ENCODE measurements at places on chromosomes 2 and 18.

DNA sequence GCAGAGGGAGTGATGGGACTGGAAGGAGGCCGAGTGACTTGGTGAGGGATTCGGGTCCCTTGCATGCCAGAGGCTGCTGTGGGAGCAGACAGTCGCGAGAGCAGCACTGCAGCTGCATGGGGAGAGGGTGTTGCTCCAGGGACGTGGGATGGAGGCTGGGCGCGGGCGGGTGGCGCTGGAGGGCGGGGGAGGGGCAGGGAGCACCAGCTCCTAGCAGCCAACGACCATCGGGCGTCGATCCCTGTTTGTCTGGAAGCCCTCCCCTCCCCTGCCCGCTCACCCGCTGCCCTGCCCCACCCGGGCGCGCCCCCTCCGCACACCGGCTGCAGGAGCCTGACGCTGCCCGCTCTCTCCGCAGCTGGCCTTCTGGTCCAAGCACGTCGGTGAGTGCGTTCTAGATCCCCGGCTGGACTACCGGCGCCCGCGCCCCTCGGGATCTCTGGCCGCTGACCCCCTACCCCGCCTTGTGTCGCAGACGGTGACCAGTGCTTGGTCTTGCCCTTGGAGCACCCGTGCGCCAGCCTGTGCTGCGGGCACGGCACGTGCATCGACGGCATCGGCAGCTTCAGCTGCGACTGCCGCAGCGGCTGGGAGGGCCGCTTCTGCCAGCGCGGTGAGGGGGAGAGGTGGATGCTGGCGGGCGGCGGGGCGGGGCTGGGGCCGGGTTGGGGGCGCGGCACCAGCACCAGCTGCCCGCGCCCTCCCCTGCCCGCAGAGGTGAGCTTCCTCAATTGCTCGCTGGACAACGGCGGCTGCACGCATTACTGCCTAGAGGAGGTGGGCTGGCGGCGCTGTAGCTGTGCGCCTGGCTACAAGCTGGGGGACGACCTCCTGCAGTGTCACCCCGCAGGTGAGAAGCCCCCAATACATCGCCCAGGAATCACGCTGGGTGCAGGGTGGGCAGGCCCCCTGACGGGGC, 4.6 kb downstream of the PROC start:
- DNase-seq: no peak

GRCh38 chr2:143807671-143808070, 678.5 kb downstream of the ARHGAP15 start:
- no peak for DNase-seq

GRCh38 chr2:206993964-206994363, 54.6 kb downstream of the CPO start:
- no peak for DNase-seq

DNA sequence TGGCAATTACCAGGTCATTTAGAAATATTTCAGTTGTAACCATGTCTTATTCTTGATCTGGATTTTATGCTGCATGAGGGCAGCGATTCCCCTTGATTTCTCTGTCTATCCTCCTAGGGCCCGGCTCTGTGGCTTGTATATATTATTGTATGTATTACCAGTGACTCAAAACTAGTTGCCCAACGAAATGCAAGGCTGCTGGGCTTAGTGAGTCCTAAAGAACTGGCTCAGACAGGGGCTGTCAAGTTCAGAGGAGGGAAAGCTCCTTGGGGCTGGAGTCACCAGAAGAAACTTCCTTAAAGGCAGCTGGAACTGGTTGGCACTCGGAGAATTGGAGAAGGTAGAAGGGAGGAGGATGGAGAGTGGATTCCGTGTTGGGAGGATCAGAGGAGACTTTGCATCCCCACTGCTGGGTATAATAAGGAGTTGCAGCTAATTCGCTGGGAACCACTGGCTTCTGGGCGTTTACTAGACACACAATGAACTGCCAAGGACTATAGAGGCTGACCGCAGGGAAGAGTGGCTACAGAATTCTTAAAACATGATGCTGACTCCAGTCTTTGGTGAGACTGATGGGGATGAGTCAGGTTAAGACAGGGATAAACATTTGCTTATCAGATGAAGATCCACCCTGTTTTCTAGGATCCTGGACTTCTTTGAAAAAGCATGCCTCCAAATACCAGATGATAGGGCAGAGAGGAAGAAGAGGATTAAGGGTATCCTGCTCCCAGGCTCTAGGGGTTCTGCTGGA, 104.3 kb downstream of the PRKCE start:
- no peak for DNase-seq

All from esophagus squamous epithelium (tissue), 5 donors.